ENCODE measurements at places on chromosomes 7 and 10.

GRCh38 chr7:26046878-26047277, 105.1 kb upstream of the NFE2L3 start:
- no peak for DNase-seq

DNA sequence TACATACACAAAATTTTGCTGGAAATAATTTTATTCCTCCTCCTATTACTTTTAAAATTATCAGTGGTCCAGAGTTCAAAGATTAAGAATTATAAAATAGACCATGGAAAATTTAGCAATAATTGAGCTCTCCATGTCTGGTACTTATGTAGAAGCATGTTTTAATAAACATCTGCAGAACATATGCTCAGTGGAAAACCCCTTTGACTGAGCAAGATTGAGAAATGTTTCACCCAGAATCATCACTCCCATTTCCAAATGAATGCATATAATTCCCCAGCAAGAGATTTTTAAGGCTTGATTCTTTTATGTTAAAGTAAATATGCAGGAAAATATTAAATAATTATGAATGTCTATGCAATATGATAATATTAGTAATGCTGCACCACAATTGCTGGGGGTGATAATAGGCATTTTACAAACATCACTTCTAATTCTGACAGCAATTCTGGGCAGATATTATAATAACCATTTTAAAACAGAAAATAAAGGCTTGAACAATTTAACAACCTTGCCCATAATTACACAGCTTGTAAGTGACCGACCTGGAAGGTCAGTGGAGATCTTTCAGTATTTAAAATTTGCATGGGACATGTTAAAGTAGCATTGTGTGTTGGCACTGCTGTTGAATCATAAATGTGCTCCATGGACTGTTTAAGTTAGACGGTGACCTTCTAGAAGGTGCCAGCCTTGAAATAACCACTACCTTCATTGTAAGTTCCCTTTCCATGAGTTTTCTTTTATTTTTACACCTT, 45.6 kb upstream of the TES start:
- DNase-seq, result no peak

DNA sequence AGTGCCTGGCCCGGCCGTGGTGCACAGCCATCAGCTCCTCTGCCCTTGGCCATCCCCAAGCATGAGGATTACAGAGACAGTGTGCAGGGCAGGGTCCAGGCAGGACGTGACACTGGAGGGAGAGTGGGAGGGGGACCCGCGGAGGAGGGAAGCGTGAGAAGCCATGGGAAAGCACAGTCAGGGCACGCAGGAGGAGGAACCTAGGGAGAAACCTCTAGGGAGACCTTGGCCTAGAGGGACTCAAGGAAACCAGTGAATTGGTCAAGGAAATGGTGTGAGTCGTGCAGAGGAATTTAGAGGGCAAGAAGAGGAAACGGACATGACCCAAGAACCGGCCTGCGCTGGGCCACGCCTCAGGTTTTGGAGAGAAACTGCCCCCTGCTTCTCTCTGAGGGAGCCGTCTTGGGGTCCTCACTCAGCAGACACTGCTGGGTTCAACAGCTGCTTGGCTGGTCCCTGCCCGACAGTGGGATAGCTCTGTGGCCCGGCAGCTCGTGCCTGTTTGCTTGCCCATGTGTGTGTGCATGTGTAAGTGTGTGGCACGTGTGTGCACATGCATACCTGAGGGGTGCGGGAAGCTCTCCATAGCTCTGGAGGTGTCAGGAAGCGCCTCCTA, 3.2 kb downstream of the OPN4 start:
- DNase-seq, result no peak

GRCh38 chr7:41476460-41476803, 226.5 kb downstream of the INHBA start:
- DNase-seq, result no peak

DNA sequence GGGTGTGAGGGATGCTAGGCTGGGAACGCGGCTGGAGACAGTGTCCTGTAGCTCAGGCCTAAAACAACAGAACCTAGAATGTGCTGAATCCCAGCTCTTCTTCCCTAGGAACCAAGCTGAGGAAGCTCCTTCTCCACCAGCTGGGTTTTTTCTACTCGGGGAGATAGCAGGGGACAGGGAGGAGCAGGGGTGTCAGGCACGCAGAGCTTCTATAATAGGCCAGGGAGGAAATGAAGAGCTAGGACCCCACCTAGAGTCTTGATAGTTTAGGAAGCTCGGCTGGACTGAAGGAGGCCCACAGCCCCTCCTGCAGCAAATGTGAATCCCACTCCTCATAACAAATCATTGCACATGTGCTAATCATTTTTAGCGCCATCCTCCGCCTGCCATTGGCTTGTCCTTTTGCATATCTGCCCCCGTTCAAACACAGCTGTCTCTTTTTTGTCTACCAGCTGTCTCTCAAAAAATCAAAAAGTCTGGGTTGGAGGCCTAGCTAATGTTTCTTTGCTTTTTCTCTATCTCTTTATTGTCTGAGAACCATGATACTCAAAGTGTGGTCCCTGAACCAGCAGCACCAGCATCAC, 24.1 kb upstream of the FAM180A start:
- DNase-seq, result no peak

DNA sequence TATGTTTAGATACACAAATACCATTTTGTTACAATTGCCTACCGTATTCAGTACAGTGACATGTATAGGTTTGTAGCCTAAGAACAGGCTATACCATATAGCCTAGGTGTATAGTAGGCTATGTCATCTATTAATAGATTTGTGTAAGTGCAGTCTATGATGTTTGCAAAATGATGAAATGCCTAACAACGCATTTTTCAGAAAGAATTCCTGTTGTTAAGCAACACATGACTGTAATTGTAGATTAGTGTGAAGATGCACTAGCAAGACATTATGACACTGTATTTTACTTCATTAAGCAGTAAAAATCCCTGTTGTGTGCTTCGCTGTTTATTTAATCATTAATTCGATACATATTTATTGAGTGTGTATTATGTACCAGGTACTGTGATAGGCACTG, 446.0 kb downstream of the SUGCT start:
- peak; percentile 24 for DNase-seq

GRCh38 chr7:41007351-41007751, 695.5 kb downstream of the INHBA start:
- DNase-seq, result peak; percentile 62

GRCh38 chr10:107616463-107617410, 452.2 kb upstream of the SORCS1 start:
- peak; percentile 75 for DNase-seq
